DND-41 (cell line): ENCODE measurements at places on chromosomes 3 and 15.
A peak's percentile ranks its signal among the peaks of the same experiment; 100 is the strongest.

DNA sequence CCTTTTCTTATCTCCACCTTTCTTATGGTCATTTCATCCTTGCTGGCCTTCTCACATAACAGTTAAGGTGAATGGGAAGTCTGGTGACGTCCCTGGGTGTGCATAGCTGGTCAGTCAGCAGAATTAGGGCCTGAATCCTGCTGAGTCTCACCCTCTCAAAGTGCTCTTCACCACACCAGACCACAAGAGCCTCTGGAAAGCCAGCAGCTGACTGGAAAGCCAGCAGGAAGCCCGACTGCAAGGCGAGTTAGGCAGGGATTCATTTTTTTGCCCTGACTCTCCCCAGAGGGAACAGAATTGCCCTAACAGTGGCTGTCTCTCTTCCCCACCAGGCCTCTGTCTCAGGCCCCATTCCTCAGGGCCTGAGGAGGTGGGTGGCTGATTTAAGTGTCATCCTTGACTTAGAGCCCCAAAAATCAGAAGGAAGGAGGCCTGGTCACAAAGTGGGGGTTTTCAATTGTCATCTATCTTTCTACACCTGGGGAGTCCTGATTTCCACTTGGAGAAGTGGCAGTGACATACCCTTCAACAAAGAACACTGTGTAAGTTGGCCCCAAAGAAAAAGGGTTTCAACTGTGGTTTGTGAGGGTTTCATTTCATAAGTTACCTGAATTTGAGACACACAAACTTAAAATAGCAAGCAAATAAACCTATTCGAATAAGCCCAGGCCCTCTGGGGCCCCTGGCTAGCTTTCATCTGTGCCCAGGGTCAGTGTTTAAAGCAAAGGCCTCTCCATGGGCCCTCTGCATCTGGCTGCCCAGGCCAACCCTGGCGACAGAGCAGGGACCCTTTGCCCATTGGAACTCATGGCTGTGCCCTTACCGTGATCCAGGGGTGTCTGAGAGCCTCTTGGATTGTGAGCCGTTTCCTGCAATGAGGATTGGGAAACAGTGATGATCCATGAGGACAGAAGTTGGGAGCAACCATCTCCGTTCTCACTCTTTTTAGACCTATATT lies 90.5 kb upstream of the HERC1 start:
- DNase-seq = no peak

DNA sequence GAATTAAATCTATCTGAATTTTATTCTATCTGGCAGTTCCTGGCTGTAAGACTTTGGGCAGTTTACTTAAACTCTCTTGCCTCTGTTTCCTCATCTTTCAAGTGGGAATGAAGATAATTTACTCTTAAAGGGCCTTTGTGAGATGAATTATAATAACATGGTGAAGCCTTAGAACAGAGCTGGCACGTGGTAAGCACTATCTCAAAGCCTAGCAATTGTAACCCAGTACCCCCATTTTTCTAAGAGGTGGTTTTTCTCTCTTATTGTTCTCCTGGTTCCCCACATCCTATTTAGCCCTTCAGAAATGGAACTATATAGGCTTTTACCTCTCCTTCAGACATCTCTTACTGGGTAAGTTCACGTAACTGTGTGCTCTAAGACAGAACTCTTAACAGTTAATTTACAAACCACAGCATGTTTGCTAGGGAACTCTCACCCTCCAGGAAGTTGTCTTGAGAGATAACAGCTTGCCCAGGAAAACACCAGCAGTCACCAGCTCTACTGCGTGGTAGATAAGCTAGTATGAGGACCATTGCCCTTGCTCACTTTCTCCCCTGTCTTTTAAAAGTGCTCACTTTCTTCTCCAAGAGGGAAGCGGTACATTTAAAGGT lies 12.3 kb upstream of the CRBN start:
- no peak for DNase-seq

GRCh38 chr15:101407439-101407838 lies 82.1 kb downstream of the PCSK6 start:
- peak; percentile 34 for DNase-seq

GRCh38 chr3:143380449-143380848 lies 260.9 kb downstream of the CHST2 start:
- DNase-seq = no peak

- DNase-seq = peak; percentile 66
These were observed 238.7 kb downstream of the ZPLD1 start for GRCh38 chr3:102673271-102674115.

GRCh38 chr3:41933154-41933676 lies 28.7 kb downstream of the ULK4 start:
- no peak for DNase-seq

DNA sequence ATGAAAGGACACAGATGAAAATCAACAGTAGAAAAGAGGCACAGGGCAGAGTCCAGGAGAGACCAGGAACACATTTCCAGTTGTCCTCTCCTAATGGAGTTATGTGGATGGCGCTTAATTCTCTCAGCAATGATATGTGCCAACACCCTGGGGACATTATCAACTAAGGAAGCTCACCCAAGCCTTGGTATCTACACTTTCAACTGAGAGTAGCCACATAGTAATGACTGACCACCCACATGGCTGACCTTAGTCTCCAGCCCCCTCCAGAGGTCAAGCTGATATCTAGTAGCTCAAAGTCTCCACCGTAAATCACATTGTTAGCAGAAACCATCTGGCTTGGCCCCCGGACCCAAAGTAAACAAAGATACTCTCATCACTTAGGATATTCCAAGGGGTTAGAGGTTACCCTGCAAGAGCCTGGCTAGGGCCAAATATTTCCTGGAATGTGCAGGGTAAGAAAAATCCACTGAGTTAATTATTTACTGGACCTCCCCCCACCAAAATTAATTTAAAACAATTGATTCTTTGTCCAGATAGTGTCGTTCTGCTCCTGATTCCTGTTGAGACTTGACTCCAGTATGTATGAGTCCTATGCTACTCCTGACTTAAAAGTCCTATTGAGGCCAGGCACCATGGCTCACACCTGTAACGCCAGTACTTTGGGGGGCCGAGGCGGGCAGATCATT lies 24.8 kb downstream of the GABRR3 start:
- no peak for DNase-seq

DNA sequence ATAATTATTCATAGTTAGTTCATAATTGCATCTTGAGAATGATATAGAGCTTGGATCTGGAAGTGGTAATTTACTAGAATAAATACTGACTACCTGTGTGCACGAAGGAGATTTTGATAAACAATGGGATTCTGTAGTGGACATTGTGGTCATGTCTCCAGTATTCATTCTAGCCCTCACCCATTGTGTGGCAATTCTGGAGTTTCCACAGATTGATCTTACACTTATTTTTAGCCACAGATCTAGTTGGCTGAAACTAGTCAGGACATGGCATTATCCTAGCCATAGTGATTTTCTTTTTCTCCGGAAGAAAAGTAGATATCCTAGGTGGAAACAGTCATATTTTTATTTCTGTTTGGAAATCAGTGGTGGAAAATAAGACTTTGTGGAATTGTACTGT lies 833.1 kb downstream of the NAALADL2 start:
- DNase-seq = no peak

DNA sequence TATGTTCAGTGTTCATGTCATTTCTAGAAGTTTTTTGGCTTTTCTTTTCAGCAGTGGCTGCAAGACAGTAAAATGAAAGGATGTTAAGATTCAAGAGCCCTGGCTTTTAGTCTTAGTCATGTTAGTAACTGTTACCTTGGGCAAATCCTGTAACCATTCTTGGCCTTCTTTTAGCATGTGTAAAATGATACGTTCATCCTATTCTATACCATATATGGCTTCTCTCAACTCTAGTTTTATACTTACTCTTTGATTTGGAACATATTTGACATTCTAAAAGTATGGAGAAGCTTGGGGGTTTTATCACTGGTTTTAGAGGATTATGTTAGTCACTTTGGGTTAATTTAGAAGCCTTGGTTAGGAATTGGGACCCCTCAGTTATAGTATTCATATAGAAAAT lies 20.1 kb downstream of the GTF2E1 start:
- no peak for DNase-seq

- no peak for DNase-seq
These were observed 396.9 kb downstream of the LRTM1 start for GRCh38 chr3:54530944-54531343.

- DNase-seq = no peak
These were observed 59.6 kb upstream of the ZBTB38 start for GRCh38 chr3:141308588-141309218.

GRCh38 chr3:176663837-176664831 lies 533.1 kb downstream of the TBL1XR1 start:
- no peak for DNase-seq

DNA sequence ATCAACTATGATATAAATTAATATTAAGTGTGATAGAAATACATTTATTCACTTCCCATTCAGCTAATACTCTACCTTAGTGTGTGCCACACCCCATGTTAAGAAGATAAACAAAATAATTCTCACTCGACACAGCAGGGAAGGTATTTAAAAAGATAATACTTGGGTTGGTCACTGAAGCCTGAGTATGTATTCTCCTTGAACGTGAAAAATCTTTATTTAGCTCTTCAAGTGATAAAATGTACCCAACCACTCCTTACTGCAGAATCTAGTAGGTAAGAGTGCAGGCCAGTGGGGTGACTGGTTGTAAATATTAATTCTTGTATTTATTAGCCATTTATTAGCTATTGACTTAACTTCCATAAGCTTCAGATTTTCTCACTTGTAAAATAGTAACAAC lies 372.7 kb upstream of the THBS1 start:
- no peak for DNase-seq

DNA sequence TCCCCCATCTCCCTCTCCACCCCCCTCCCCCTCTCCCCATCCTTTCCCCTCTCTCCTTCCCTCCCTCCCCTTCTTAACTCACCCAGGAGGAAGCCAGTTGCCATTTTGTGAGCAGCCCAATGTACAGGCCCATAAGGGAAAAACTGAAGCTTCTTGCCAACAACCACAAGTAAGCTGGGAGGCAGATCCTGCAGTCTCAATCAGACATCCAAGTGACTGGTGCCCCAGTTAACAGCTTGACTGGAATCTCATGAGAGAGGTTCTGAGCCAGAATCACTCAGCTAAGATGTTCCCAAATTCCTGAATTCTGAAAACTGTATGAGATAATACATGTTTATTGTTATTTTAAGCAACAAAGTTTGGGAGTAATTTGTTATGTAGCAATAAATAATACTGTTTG lies 90.7 kb downstream of the C3orf70 start:
- no peak for DNase-seq

DNA sequence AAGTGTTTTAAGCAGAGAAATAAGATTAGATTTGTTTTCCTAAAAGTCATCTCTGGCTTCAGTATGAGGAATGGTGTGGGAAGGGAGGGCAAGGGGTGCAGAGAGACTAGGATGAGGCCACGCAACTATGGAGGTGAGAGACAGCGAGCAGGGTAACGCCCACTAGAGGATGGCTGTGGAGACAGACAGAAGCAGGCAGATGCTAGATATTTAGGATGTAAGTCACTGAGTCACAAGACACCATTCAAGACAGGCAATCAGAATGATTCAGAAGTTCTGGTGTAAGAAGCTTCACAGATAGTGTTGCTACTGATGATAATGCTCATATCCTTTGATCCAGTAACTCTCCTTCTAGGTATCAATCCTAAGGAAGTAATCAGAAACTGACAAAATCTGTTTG lies 19.1 kb downstream of the HSPBAP1 start:
- no peak for DNase-seq

GRCh38 chr15:73925848-73926218 lies 429 bp upstream of the LOXL1 start:
- DNase-seq = no peak

- DNase-seq = no peak
These were observed 4.4 kb downstream of the ACAP2 start for GRCh38 chr3:195438371-195438770.

DNA sequence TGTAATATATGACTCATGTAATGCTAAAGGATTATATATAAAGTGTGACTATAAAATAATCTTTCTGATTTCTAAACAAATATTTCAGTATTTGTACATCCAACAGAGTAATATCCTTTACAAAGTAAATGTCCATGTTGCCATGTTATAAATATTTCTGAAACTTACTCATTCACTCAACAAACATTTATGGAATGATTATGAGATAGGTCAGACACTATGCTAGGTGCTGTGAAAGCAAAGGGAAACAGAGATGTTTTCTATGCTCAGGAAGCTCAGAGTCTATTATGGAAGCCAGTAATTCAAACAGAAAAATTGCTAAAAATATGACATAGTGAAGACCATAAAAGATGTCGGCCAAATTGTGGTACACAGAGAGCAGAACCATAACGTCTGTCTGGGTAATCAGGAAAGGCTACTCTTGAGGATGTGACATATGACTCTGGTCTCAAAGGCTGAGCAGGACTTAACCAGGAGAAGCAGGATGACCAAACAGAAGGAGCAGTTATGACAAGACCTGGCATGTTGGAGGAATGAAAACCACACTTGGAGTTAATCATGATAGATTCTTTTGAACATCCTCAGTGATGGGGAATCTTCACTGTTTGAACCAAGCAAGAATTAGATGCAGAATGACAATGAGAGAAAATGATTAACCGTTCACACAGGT lies 39.0 kb upstream of the MYO5C start:
- DNase-seq = no peak

GRCh38 chr3:4336850-4337546 lies 33.8 kb downstream of the SETMAR start:
- DNase-seq = no peak

DNA sequence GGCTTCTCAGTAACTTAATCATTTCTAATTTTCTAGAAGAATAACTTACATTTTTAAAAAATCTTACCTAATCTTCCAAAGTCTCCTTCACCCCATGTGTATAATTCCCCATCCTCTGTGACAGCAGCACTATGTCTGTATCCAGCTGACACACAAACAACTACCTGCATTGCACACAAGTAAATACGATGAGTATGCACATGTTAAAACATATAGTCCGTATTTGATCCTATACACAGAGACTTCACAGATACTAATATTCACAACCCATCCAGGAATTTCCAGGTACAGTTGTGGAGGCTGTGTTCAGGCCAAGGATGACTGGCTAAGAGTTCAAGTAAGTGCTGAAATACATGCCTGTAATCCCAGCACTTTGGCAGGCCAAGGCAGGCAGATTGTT lies 78.6 kb downstream of the HERC1 start:
- no peak for DNase-seq

DNA sequence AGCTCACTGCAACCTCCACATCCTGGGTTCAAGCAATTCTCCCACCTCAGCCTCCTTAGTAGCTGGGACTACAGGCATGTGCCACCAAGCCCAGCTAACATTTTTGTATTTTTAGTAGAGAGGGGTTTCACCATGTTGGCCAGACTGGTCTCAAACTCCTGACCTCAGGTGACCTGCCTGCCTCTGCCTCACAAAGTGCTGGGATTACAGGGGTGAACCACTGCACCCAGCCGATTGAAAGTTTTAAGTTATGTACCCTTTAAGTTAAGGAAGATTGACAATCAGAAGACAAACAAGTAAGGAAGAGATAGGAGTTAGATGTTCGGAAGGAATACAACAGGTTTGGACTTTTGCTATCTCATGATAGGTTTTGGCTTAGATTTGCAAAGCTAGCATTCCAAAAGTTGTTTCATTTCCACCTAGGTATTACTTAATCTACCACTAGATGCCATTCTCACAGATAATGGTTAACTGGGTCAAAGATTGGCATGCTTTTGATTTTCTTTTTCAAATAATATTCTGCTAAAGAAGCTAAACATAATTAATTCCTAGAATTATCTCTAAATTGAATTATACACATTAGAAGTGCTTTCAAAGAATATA lies 35.0 kb downstream of the GATM start:
- DNase-seq = no peak

GRCh38 chr3:108471426-108471825 lies 39.0 kb downstream of the MYH15 start:
- no peak for DNase-seq

- DNase-seq = no peak
These were observed 41.2 kb downstream of the ADIPOQ start for GRCh38 chr3:186883686-186884058.

GRCh38 chr3:73727854-73728253 lies 103.1 kb upstream of the PDZRN3 start:
- DNase-seq = no peak
